ENCODE measurements at places on chromosomes 5 and 9.

DNA sequence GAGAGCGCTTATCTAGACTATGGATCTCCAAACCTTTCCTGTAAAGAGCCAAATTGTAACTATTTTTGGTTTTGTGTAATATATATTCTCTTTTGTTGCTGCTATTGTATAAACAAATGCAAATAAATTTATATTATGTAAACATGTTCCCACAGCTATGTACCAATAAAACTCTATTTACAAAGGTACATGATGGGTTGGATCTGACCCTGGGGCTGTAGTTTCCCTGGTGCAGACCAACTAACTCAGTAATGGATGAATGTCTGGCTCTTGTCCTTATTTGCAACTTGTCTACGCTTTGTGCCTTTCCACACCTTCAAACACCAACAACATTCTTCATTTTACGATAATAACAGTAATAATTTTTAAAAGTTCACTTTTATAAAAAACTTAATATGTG lies 27.5 kb upstream of the SPINK14 start:
- DNase-seq, result no peak

DNA sequence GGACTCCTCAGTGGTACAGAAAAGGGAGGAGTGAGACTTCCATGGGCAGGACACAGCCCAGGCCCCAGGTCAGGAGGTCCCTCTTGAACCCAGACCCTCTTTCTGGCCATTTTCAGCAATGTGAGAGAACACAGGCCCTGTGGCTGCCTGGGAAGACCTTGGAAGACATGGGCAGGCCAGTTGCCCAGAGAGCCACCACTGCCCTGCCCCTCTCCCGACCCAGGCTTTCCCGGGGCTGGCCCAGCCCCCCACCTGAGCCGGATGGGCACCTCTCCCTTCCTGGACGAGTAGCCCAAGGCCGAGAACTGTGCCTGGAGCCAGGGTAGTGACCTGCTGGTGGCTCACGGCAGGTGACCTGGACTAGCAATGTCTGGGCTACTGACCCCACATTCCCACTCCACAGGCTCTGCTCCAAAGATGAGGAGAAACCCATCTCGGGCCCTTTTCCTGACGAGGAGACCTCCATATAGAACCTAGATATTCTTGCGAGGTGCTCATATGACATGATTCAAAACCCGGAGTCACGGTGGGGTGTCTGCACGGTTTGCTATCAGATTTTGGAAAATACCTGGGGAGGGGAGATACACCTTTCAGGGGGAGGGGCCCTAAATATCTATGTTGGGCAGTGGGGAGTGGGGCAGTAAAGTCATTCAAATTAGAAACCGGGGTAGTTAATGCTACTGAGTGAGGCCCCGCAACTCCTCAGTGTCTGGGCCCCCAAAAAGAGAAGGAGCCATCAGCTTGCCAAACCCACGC lies 59.4 kb downstream of the ZNF354C start:
- DNase-seq, result no peak

- no peak for DNase-seq
These were observed 460.8 kb upstream of the SMARCA2 start for GRCh38 chr9:1554081-1555035.

- DNase-seq, result no peak
These were observed 113.2 kb upstream of the SNX2 start for GRCh38 chr5:122661496-122662180.

- no peak for DNase-seq
These were observed 40.9 kb downstream of the SVEP1 start for GRCh38 chr9:110538647-110539041.

DNA sequence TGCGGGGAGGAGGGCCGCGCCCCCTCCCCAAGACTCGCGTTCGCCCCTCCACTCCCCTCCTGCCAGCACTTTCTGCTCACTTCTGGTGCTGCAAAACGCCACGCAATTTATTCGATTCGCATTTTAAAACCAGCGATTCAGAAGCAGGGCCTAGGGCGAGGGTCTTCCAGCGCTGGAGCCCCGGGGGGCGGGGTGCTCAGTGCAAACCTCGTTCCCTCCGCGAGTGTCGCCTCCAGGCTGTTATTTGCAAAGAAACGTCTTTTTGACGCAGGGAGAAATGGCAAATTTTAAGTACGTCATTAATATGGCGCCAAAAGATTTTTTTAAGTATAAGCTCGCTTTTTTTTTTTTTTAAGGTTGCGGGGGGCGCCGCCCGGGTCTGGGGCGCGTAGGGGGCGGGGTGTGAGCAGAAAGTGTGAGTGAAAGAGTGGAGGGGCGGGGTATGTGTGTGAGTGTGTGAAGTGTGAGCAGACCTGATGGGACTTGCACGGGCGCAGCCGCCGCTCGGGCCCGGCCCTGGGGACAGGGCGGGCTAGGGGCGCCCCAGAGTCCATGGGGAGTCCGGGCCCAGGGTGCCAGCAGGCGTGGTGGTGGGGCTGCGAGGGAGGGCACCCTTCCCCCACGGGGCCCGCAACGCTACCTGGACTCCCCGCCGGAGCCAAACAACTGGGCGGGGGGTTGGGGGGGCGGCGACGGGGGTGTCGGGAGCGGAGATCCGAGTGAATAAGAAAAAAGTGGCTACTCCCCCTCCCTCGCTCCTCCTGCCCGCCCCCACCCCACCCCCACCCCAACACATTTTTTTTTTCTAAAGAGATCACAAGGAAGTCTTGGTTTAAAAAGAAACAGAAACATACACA lies at the start of gene JADE2:
Gene JADE2 (plus strand): TSS at position 845 of the 857 bp plus-strand sequence. CDS start 10,188 bp downstream, outside the sequence.
- DNase-seq, result peak; percentile 73

DNA sequence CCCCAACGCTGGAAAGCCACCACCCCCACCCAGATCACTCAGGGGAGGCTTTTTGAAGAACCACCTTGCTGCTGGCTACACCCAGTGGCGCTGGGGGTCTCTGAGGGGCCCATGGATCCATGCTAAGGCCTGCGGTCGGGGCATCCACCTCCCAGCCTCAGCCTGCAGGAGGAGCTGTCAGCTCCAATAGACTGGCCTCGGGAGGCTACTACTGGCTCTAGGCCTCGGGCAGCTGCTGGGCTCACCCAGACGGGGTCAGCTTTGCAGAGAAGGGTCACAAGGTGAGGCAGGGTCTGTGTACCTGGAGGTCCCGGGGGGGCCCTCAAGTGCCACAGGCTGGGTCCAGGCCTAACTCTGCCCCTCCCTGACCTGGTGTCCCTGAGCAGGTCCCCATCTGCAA lies 193.7 kb downstream of the OLFM1 start:
- DNase-seq, result no peak

GRCh38 chr9:75061169-75061568 lies 26.8 kb downstream of the NMRK1 start:
- DNase-seq, result no peak

DNA sequence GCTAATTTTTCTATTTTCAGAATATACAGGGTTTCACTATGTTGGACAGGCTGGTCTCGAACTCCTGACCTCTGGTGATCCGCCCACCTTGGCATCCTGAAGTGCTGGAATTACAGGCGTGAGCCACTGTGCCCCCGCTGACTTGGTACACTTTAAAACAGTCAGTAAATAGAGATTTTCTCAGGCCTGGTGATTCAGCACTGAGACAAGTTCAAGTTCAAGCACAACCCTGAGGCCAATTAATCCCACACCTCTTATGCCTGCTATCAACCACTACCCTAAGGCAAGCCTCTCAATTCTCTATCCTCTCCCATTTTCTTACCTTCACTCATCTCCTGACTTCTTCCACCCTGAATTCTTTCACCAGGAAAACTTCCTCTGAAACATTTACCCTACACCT lies 18.9 kb downstream of the MUSK start:
- DNase-seq, result no peak

GRCh38 chr9:111740739-111741138 lies 54.0 kb downstream of the SHOC1 start:
- DNase-seq, result no peak

- no peak for DNase-seq
These were observed 17.4 kb downstream of the C9orf153 start for GRCh38 chr9:86242071-86242470.

GRCh38 chr5:172700365-172701290 lies 59.6 kb downstream of the NEURL1B start:
- DNase-seq, result no peak

DNA sequence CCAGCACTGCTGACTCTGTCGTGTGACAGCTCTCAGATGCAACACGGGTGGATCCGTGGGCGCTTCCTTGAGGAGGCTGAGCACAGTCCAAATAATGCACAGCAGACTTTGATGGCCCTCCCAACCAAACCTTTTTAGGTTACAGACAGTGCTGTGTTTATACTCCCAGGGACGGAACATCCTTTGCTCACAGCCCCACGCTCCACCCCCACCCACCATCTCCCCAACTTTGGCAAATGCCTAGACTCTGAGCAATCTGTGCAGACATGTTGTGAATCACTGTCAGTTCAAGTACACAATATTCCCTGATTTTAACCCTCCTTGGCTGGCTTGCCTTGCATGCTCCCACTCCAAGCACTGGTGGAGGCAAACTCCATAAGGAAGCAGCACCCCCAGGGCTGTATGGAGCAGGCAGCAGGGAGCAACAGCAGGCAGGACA lies 324.6 kb downstream of the MLLT3 start:
- no peak for DNase-seq

- no peak for DNase-seq
These were observed 154.1 kb downstream of the ADAMTS6 start for GRCh38 chr5:65327582-65327981.

DNA sequence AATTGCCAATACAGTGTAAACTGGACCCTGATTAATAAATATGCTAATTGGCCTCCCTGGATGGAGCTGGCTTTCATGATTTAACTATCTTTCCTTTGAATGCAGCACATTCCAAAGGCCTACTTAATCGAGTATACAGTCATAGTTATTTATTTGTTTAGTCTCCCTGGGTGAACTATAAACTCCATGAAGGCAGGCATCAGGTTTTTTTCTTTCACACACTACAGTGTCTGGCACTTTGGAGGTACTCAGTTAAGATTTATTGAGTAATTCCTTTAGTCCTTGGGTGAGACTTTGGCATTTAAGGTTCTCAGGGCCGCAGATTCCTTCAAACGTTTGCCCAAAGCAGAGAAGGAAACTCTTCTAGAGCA lies 20.5 kb downstream of the RUSC2 start:
- no peak for DNase-seq

GRCh38 chr9:133880851-133881661 lies 111.1 kb downstream of the VAV2 start:
- no peak for DNase-seq

- no peak for DNase-seq
These were observed 55.2 kb upstream of the OLFM1 start for GRCh38 chr9:135032041-135032835.

DNA sequence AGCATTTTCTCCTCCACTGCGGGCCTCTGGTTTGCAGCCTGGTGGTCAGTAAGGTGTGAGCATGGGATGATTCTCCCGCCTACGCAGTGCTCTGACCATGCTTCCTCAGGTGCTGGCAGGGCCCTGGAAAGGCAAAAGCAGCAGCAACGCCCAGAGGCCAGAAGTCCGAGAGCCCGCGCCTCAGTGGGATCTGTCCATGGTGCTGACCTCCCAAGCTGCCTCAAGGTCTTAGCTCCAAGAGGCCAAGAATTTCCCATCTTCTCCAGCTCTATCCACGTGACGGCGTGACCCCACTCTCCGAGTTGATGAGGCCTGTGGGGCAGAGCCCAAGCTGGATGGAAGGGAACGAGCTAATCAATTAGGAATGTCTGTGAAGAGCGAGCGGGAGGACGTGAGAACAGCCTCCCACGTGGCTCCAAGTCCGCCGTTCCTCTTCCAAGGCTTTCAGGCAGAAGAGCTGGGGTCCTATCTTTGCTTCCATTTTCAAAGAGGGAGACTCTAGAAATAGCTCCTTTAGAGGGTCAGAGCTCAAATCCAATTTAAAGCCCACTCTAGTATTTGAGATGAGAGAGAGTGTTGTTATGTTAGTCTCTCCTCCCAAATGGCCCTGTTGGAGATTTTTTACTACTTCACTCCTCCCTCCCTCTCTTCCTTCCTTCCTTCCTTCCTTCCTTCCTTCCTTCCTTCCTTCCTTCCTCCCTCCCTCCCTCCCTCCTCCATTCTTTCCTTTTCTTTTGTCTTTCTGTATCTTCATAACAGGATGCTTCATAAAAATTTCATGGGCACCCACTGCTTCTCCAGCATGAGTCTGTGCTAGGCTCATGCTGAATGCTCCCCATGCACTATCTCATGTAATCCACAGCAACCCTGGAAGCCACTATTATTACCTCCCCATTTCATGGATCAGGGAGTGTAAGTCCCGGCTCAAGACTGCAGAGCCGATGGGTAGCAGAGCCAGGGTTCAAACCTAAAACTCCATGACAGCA lies 69.3 kb downstream of the OLFM1 start:
- peak; percentile 3 for DNase-seq

GRCh38 chr5:168364151-168364661 lies 72.8 kb downstream of the WWC1 start:
- no peak for DNase-seq

DNA sequence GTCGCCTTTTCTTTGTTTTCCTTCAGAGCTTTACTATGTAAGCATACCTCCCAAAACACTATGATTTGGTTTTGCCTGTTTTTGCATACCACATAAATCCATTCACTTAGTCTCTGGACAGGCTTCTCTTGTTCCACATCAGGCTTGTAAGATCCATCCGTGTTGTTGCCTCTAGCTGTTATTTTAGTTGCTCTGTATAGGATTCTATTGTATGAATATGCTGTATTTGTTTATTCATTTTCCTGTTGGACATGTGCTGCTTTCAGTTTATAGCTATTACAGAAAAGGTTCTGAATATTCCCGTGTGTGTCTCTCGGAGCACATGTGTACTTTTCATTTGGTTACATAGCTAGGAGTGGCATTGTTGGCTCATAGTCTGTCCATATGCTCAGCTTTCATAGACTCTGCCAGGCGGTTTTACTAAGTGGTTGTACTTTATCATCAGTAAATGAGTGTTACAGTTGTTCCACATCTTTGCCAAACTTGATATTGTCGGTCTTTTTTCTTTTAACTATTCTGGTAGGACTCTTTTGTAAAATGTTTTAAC lies 41.8 kb downstream of the NUP214 start:
- DNase-seq, result no peak

GRCh38 chr5:4246447-4246846 lies 650.8 kb downstream of the IRX1 start:
- DNase-seq, result no peak

- no peak for DNase-seq
These were observed 173.0 kb downstream of the MACROH2A1 start for GRCh38 chr5:135225856-135226560.

GRCh38 chr5:80931411-80931810 lies 28.8 kb upstream of the RASGRF2 start:
- DNase-seq, result no peak

- no peak for DNase-seq
These were observed 264.5 kb upstream of the ELAVL2 start for GRCh38 chr9:24090566-24090965.

- DNase-seq, result no peak
These were observed 388.9 kb downstream of the HTR1A start for GRCh38 chr5:63573380-63573779.

- no peak for DNase-seq
These were observed 786 bp upstream of the TSSK1B start for GRCh38 chr5:113435575-113435974.

Measured in activated naive CD4-positive, alpha-beta T cell treated with Interleukin-2 at 50 U/mL for 16 hours (primary cell).